ENCODE measurements at places on chromosomes 3 and 15. TPM values are rescaled to one million over a fixed set of nuclear protein-coding genes. Genes with fewer than 3 reads are reported as not detected.

The MBD4 gene
- total RNA-seq: 34.7 TPM

The IQGAP1 gene
- 315 TPM for total RNA-seq

The AGBL1 gene
- total RNA-seq: not detected

The CCRL2 gene
- total RNA-seq: not detected

The CD86 gene
- total RNA-seq: 0.07 TPM

The MKRN3 gene
- total RNA-seq: 3.4 TPM

The ACVR2B gene
- 7.5 TPM for total RNA-seq

The RTP1 gene
- total RNA-seq: not detected

The GOLGA6D gene
- total RNA-seq: under 0.01 TPM

The UNC45A gene
- 92.3 TPM for total RNA-seq

The WDR48 gene
- total RNA-seq: 40.2 TPM

The TRAK1 gene
- total RNA-seq: 91.3 TPM

The CSTA gene
- total RNA-seq: 450 TPM

The CLDN1 gene
- 299 TPM for total RNA-seq

The CCR3 gene
- total RNA-seq: 0.07 TPM

The GASK1A gene
- total RNA-seq: 0.50 TPM

The CRBN gene
- total RNA-seq: 72.5 TPM

The DPH6 gene
- 16.4 TPM for total RNA-seq

The CSPG4 gene
- total RNA-seq: 2.7 TPM

The GOLGA8H gene
- total RNA-seq: 0.07 TPM

The HHLA2 gene
- not detected for total RNA-seq

The SPATA12 gene
- total RNA-seq: not detected

The WDR93 gene
- total RNA-seq: not detected

The GOLGA6L7 gene
- total RNA-seq: not detected

The NR1I2 gene
- total RNA-seq: under 0.01 TPM

The SLCO2A1 gene
- under 0.01 TPM for total RNA-seq

The LIPC gene
- not detected for total RNA-seq

The SI gene
- total RNA-seq: not detected

The LDHAL6B gene
- not detected for total RNA-seq

The SERF2 gene
- 224 TPM for total RNA-seq

The VPS39 gene
- 55.6 TPM for total RNA-seq
